ENCODE measurements at places on chromosomes 13 and 19.

DNA sequence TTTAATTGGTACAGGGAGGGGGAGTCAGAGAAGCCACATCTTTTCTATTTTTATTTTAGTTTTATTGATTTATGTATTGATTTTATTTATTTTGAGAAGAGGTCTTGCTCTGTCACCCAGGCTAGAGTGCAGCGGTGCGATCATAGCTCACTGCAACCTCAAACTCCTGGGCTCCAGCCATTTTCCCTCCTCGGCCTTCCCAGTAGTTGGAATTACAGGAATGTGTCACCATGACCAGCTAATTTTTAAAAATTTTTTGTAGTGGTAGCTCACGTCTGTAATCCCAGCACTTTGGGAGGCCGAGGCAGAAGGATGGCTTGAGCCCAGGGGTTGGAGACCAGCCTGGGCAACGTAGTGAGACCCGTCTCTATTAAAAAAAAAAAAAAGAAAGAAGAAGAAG is 4.1 kb downstream of the IL27RA start:
- no peak for DNase-seq

DNA sequence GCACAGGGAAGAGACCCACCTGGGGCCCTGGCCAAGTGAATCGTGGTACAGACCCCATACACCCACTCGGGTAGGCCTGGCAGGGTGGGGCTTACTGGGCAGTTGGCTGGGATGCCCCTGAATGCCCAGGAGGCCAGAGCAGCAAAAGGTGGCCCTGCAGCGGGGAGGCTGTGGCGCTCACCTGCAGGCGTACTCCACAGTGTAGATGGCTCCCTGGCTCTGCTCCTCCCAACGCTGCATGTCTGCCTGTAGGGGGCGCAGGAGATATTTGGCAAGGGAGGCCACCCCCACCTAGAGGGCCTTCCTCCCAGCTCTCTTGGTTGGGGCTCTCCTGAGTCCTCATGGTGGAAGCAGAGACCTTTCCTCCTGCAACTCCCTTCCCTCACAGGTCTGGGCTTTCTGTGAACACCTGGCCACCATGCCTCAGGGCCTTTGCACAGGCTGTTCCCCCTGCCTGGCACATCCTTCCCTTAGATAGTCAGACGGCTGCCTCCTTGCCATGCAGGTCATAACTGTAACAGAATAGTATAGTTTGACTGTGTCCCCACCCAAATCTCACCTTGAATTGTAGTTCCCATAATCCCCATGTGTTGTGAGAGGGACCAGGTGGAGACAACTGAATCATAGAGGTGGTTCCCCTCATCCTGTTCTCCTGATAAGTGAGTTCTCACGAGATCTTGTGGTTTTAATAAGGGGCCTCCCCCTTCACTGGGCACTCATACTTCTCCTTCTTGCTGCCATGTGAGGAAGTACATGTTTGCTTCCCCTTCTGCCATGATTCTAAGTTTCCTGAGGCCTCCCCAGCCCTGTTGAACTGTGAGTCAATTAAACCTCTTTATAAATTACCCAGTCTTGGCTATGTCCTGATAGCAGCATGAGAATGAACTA is 5.9 kb downstream of the BORCS8 start:
- peak; percentile 26 for DNase-seq

DNA sequence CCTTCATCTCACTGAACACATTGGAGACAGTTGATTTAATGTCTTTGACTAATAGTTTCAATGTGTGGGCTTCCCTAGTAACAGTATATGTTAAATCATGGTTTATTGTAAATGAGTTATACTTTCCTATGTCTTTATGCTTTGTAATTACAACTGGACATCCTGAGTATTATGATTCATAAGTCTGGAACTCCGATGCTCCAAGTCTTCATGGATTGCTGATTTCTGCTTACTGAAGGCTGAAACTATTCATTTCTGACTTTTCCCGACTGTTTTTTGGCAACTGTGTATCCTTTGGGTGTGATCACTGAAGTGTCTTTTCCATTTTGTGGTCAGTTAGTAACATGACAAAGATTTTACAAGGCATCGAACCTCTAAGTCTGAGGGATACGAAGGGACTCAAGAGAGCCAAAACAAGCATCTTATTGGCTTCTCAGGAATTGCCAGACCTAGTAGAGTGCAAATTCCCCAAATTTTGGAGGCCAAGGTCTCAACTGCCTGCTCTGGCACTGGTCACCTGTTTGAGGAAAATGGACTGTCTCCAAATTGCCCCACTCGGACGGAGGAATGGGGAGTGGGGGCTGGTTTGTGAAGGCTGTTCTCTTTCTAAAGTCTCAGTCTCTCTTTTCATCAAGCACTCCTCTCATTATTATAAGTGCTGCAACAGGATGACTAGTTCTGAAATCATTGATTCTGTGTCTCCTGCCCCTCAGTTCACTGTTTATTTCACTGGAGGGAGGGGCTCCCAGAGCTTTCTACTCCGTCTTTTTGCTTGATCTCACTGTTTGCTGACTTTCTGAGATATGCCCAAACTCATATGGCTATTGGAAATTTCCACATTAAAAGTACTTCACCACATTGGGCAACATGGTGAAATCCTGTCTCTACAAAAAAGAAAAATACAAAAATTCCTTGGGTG is 20.2 kb upstream of the CD70 start:
- DNase-seq, result no peak

- DNase-seq, result peak; percentile 17
These were observed 88.4 kb upstream of the ZNF492 start for GRCh38 chr19:22545751-22546150.

GRCh38 chr19:18662972-18663732 is 20.3 kb upstream of the CRTC1 start:
- DNase-seq, result no peak

DNA sequence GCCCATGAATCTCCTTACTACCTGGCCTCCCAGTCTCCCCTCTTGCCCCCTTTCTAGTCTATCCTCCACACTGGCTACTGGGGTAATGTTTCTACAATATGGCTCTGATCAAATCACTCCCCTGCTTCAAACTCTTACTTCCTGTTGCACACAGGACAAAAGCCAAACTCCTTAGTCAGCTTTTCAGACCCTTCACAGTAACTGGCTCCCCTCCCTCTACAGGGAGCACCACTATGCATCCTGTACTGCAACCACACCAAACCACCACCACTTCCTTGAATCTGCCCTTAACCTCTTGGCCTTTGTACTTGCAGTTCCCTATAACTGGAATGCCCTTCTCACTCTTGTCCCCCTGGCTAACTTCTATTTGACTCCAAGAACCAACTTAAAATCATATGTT is 32.2 kb downstream of the DEDD2 start:
- DNase-seq, result no peak

GRCh38 chr13:75365724-75366173 is 116.2 kb downstream of the TBC1D4 start:
- no peak for DNase-seq

GRCh38 chr13:104071806-104072205 is 1005.6 kb upstream of the SLC10A2 start:
- no peak for DNase-seq

DNA sequence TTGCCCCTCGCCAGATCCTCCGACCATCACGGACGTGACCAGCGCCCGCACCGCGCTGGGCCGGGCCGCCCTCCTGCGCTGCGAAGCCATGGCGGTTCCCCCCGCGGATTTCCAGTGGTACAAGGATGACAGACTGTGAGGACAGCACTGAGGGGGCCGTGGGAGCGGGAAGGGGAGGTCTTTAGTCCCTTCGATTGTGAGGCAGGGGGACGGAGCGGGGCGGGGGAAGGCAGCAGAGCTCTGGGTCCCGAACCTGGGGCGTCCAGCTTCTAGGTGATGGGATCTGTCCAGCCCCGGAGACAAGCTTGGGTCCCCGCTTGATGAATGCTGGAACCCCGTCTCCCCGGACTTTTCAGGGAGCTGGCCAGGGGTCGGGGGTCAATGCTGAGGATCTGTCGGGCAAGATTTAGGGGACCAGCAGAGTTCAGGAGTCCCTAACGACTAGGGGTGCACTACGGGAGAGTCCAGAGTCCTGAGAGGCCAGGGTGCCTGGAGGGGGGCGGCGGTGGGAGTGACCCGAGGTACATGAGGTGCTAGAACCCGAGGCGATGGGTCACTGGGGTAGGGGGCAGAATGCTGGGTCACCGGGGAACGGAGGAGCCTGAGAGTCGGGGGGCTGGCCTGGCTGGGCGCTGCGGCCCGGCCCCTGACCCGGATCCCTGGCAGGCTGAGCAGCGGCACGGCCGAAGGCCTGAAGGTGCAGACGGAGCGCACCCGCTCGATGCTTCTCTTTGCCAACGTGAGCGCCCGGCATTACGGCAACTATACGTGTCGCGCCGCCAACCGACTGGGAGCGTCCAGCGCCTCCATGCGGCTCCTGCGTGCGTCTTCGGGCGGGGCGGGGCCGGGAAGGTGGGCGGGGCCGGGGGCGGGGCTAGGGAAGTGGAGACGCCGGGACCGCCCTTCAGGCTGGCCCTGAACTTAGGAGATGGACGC is 14.6 kb downstream of the VSIG10L start:
- DNase-seq, result peak; percentile 57

DNA sequence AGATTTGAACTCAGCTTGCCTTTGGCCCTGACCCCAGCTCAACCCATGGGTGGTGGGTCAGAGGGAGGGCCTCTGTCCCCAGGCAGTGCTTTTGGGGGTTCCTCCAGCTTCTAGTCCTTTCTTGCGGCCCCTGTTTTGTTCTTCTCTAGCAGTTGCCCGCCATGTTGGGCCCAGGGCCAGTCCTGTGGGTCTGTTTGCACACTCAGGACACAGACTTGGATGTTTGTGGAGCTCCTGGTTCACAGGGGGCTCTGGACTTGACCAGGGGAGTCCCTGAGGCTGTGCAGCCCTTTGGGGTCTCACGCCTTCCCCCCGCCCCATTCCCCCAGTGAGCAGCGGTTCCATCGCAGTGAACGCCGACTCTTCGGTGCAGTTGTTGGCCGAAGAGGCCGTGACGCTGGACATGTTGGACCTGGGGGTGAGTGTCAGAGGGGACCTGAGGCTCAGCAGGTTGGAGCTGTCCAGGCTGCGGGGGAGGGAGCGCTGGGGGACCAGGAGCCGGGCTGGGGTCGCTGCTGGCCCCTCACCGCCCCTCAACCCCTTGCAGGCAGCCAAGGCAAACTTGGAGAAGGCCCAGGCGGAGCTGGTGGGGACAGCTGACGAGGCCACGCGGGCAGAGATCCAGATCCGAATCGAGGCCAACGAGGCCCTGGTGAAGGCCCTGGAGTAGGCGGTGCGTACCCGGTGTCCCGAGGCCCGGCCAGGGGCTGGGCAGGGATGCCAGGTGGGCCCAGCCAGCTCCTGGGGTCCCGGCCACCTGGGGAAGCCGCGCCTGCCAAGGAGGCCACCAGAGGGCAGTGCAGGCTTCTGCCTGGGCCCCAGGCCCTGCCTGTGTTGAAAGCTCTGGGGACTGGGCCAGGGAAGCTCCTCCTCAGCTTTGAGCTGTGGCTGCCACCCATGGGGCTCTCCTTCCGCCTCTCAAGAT is 2.5 kb downstream of the ATP5F1D start:
- peak; percentile 84 for DNase-seq

GRCh38 chr19:57249329-57249728 is 8.9 kb downstream of the ZNF805 start:
- DNase-seq, result no peak

- no peak for DNase-seq
These were observed 274.7 kb downstream of the SUCLA2 start for GRCh38 chr13:47726394-47726793.

GRCh38 chr19:33802801-33803200 is 6.1 kb downstream of the KCTD15 start:
- DNase-seq, result no peak
